ENCODE measurements at places on chromosomes 13 and 19. TPM values are rescaled to one million over a fixed set of nuclear protein-coding genes. Genes with fewer than 3 reads are reported as not detected.

DNA sequence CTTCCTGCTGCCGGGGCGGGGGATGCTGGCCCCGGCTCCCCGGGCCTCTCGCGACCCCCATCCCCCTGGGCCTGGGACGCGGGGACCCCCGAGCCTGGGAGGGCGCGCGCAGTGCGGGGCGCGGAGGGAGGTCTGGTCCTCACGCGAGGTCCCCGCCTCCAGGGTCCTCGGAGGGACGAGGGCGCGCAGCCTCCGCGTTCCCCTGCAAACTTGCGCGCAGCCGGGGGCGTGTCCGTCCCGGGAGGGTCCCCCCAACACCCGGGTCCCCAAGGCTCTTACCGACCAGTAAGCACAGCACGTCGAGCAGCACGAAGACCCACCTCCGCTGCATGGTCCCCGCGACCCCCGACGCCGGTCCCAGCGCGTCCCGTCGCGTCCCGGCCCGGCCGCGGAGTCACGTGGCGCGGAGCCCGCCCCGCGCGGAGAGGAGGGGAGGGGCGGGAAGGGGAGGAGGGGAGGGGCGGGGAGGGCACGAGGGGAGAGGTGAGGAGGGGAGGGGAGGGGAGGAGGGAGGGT, at the start of gene PLPP2:
TSS of gene PLPP2 (minus strand) at position 398 of the 516 bp plus-strand sequence. CDS start at position 331, 67 bp downstream.
- no peaks in the 10 kb centered on the region for H3K27me3 ChIP-seq
- DNase-seq, result no peak
- peak within 1 kb of the TSS; percentile 18 for H3K4me3 ChIP-seq
- H3K36me3 ChIP-seq, result no peaks in the 10 kb centered on the region
- no peak within 1 kb of the TSS for H3K27ac ChIP-seq

GRCh38 chr13:98988277-98988676, 10.4 kb upstream of the DOCK9 start:
- no peaks in the 10 kb centered on the region for H3K4me1 ChIP-seq
- DNase-seq, result no peak
- no peaks in the 10 kb centered on the region for H3K27me3 ChIP-seq
- no peaks in the 10 kb centered on the region for H3K36me3 ChIP-seq
- no peak overlapping the region for H3K27ac ChIP-seq

Gene TRIM13
- total RNA-seq, result 45.4 TPM

DNA sequence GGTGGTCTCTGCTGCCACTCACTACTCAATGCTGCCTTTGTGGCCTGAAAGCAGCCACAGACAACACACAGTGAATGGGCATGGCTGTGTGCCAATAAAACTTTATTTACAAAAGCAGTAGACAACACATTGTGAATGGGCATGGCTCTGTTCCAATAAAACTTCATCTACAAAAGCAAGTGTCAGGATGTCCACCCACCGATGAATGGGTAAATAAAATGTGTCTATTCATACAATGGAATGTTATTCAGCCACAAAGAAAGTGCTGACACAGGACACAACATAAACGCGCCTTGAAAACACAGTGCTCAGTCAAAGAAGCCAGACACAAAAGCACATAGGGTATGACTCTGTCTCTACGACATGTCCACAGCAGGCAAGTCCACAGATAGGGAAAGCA, 20.1 kb downstream of the ZSCAN5A start:
- no peaks in the 10 kb centered on the region for H3K4me1 ChIP-seq
- no peak overlapping the region for H3K4me3 ChIP-seq
- DNase-seq, result no peak
- peaks cover 28% of the 10 kb centered on the region for H3K36me3 ChIP-seq

DNA sequence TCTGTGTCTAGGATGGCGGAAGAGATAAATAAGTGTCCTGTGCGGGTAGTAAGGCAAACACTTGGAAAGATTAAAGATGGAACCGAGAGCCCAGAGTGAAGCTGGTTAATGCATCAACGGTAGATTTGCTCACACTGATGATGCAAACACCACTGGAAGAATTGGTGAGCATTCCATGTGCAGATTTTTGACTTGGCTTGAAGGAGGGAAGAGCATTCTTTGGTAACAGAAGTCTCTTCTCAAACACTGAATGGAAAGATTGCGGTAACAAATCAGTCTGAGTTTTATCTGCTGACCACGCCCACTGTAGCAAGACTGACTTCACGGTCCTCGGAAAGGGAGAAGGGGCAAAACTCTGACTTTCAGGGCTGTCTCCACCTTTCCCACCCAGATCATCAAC, 112.5 kb downstream of the COL4A1 start:
- peaks cover 57% of the 10 kb centered on the region for H3K36me3 ChIP-seq
- DNase-seq, result no peak
- no peak overlapping the region for H3K4me3 ChIP-seq

GRCh38 chr13:104140552-104140951, 1074.3 kb upstream of the SLC10A2 start:
- no peak overlapping the region for H3K4me3 ChIP-seq
- H3K36me3 ChIP-seq, result no peaks in the 10 kb centered on the region
- H3K27ac ChIP-seq, result no peak overlapping the region
- no peaks in the 10 kb centered on the region for H3K27me3 ChIP-seq
- no peak for DNase-seq

Gene ALOX5AP
- 192 TPM for total RNA-seq

Gene CYP4F12
- 4.0 TPM for total RNA-seq

DNA sequence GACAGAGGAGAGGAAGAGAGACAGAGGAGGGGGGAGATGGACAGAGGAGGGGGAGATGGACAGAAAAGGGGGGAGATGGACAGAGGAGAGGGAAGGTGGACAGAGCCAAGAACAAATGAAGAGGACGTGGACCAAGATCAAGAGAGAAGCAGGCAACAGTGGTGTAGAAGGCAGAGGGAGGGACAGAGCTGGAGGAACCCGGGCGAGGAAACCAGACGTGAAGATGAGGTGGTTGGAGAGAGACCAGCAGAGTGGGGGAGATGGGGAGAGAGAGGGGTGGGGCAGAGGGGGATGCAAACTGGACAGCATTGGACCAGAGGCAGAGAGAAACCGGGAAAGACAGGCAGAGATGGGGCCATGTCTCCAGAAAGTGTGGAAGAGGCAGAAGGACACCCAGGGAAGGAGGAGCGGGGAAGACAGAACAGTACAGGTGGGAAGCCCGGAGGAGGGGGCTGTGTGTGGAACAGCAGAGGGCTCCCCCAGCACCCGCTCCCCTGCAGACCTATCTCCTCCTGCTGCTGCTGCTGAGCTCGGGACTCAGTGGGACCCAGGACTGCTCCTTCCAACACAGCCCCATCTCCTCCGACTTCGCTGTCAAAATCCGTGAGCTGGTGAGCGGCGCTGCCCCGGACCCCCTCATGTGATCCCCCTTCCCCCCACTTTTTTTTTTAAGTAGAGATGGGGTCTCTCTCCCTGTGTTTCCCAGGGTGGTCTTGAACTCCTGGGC, 1.3 kb downstream of the FLT3LG start:
- no peaks in the 10 kb centered on the region for H3K36me3 ChIP-seq
- H3K4me3 ChIP-seq, result no peak overlapping the region
- DNase-seq, result peak; percentile 25
- no peaks in the 10 kb centered on the region for H3K27me3 ChIP-seq
- H3K4me1 ChIP-seq, result peaks cover 11% of the 10 kb centered on the region

GRCh38 chr13:40549500-40550094, 116.8 kb downstream of the FOXO1 start:
- DNase-seq, result no peak
- H3K36me3 ChIP-seq, result no peaks in the 10 kb centered on the region
- H3K27ac ChIP-seq, result no peak overlapping the region
- H3K4me1 ChIP-seq, result no peaks in the 10 kb centered on the region
- H3K27me3 ChIP-seq, result no peaks in the 10 kb centered on the region
- no peak overlapping the region for H3K4me3 ChIP-seq

Gene OLFM4
- total RNA-seq, result 0.34 TPM

DNA sequence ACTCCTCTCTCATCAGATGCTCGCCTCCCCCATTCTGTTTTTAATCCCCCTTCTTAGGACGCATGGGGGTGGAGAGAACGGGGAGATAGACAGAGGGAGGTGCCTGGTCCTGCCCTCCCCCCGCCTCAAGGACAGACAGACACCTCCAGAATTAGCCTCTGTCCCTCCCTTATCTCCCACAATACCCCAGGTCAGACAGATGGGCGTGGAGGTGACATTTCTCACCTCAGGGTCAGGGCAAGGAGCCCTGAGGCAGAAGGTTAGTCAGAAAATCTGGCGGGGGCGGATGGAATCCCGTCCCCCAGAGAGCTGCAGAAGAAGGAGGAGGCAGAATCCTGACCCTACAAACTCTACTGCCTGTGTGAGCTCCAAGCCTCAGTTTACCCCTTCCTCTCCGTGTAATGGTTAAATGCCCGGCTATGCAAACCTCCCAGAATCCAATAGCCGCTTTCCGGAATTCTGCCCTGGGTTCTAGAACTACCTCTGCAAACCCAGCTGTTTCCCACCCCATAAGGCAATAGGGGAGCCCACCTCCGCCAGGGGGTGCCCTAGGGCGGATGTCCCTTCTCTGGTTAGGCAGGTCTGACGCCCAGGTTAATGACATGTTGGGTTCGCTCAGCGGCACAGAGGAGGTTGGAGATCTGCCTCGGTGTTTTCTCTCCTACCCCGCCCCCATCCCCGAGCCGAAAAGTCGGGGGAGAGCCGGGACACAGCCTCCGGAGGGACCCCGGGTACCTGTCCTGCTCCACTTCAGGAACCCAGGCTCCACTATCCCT, 900 bp downstream of the PPP1R13L start:
- peaks cover 13% of the 10 kb centered on the region for H3K4me1 ChIP-seq
- H3K36me3 ChIP-seq, result no peaks in the 10 kb centered on the region
- peak overlapping the region; percentile 59 for H3K4me3 ChIP-seq

- H3K4me3 ChIP-seq, result no peak overlapping the region
- H3K4me1 ChIP-seq, result peaks cover 13% of the 10 kb centered on the region
- no peaks in the 10 kb centered on the region for H3K27me3 ChIP-seq
Observed at GRCh38 chr13:43251961-43252360, 228.6 kb downstream of the DNAJC15 start.

- no peak overlapping the region for H3K4me3 ChIP-seq
- no peaks in the 10 kb centered on the region for H3K36me3 ChIP-seq
- no peak for DNase-seq
- no peaks in the 10 kb centered on the region for H3K4me1 ChIP-seq
- H3K27ac ChIP-seq, result no peak overlapping the region
- no peaks in the 10 kb centered on the region for H3K27me3 ChIP-seq
Observed at GRCh38 chr13:32821149-32821688, 195.0 kb upstream of the KL start.

- peak overlapping the region; percentile 66 for H3K27ac ChIP-seq
- peaks cover 18% of the 10 kb centered on the region for H3K4me1 ChIP-seq
- no peak overlapping the region for H3K4me3 ChIP-seq
- DNase-seq, result no peak
Observed at GRCh38 chr19:16449330-16449961, 22.3 kb downstream of the EPS15L1 start.

Gene C3
- total RNA-seq, result 1,612 TPM

DNA sequence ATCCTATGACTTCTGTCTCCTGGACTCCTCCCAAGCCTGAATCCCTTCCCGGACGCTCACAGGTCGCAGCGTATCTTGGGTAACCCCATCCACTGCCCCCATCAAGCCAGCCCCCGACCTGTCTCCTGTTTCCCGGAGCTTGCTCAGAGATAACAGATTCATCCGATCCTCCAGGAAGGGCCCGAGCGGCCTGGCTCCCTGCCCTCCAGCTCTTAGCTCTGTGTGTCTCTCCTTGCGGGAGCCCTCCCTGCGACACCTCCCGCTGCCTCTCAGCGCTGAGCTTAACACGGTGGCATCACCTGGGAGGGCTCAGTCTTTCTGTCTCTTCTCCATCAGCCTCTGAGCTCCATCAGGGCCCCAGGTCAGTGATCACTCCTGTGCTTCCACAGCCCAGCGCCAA, 4.3 kb upstream of the TMEM255B start:
- H3K27ac ChIP-seq, result no peak overlapping the region
- no peaks in the 10 kb centered on the region for H3K36me3 ChIP-seq
- no peak overlapping the region for H3K4me3 ChIP-seq
- no peaks in the 10 kb centered on the region for H3K4me1 ChIP-seq

- H3K27ac ChIP-seq, result no peak overlapping the region
- no peaks in the 10 kb centered on the region for H3K36me3 ChIP-seq
- no peaks in the 10 kb centered on the region for H3K4me1 ChIP-seq
- no peak overlapping the region for H3K4me3 ChIP-seq
Observed at GRCh38 chr13:75495938-75496337, 14.0 kb upstream of the TBC1D4 start.

- no peaks in the 10 kb centered on the region for H3K4me1 ChIP-seq
- no peak for DNase-seq
- no peak overlapping the region for H3K4me3 ChIP-seq
- no peaks in the 10 kb centered on the region for H3K27me3 ChIP-seq
- no peak overlapping the region for H3K27ac ChIP-seq
Observed at GRCh38 chr13:60028021-60028420, 135.7 kb downstream of the DIAPH3 start.

DNA sequence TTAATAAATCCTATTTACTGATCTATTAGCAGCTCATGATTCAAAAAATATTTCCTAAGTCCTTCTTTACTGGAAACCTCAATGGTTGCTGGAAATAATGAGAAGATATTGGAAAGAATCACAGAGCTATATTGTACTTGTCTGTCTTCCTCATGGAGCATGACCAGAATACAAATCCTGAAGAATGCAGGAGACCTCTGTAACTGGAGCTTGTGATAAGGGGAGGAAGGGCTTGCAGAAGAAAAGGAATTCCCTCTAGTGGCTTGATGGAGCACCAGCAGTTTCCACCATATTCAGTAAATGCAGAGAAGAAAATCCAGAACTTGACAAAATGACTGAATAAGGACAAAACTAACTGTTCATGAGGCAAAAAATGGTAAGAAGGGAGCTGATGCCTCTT, 1333.1 kb downstream of the EFNB2 start:
- no peak overlapping the region for H3K4me3 ChIP-seq
- no peaks in the 10 kb centered on the region for H3K4me1 ChIP-seq
- H3K27ac ChIP-seq, result no peak overlapping the region
- H3K27me3 ChIP-seq, result no peaks in the 10 kb centered on the region
- H3K36me3 ChIP-seq, result no peaks in the 10 kb centered on the region
- DNase-seq, result no peak

DNA sequence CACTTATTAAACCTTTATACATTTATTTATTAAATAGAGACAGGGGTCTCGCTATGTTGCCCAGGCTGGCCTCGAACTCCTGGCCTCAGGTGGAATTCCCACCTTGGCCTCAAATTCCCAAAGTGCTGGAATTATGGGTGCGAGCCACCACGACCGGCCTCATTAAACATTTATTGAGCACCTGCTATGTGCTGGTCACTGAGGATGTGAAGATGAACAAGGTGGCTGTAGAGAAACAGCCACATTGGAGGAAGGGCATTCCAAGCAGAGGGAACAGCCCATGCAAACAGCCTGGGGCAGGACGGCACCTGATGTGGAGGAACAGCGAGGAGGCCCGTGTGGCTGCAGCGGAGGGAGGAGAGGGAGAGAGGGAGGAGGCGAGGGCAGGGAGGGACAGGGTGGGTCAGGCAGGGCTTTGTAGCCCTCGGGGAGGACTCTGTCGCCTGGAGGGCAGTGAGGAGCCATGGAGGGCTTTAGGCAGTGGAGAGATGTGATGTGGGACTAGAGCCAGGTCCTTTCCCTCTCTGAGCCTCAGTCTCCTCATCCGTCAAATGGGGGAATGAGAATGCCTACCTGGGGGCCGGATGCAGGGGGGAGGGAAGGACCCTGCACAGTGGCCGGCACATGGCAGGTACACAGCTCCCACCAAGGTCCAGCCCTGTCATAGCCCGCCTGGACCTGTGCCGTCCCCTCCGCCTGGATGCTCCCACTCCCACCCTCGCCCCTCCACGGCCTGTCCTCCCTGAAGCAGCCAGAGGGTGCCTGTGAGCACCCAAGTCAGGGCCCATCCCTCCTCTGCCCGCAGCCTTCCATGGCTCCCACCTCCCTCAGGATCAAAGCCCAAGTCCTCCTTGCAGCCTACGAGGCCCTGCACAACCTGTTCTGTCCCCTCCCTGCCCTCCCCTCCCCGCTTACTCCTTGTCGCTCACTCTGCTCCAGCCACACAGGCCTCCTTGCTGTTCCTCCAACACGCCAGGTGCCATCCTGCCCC, 21.5 kb upstream of the NFIC start:
- peaks cover 10% of the 10 kb centered on the region for H3K4me1 ChIP-seq
- no peak for DNase-seq
- no peaks in the 10 kb centered on the region for H3K36me3 ChIP-seq
- no peak overlapping the region for H3K4me3 ChIP-seq

Measured in lung (tissue), 17 donors.